ENCODE measurements at places on chromosomes 12 and 14. TPM values are rescaled to one million over a fixed set of nuclear protein-coding genes. Genes with fewer than 3 reads are reported as not detected.

IL22 gene
- not detected for total RNA-seq

GRCh38 chr12:113087193-113087592 is 30.7 kb downstream of the DTX1 start:
- no peak for DNase-seq
- H3K36me3 ChIP-seq: no peaks in the 10 kb centered on the region
- H3K27me3 ChIP-seq: no peaks in the 10 kb centered on the region
- H3K4me1 ChIP-seq: no peaks in the 10 kb centered on the region
- no peak overlapping the region for H3K27ac ChIP-seq

GPR162 gene
- 7.6 TPM for total RNA-seq

GRCh38 chr14:99837822-99838221 is 44.6 kb downstream of the EML1 start:
- H3K4me1 ChIP-seq: peaks cover 10% of the 10 kb centered on the region
- H3K27me3 ChIP-seq: no peaks in the 10 kb centered on the region
- no peaks in the 10 kb centered on the region for H3K36me3 ChIP-seq
- DNase-seq: no peak

Data from adrenal gland (tissue), 19 donors.